CD4-positive, alpha-beta T cell treated with Interferon gamma for 1 hour (primary cell): ENCODE measurements at places on chromosomes 3 and 15.

DNA sequence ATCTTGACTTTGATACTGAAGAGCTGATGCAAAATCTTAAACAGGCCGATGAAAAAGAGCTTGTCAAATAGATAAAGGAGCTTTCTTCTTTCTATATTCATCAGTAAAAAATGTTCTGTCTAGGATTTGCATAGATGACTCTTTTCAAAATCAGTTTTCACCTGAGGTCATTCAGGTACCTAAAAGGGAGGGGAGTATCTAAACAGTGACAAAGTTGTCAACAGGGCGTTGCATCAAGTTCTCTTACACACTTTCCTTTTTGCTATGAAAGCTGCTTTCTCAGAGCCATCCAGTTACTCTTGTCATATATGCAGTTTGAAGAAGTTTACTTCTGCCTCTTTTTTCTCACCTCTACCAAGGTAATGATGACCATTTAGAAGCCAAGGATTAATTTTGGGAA, 60.0 kb downstream of the AKAP13 start:
- no peak for DNase-seq

GRCh38 chr15:40355976-40356585, 1.9 kb upstream of the DISP2 start:
- DNase-seq: no peak

DNA sequence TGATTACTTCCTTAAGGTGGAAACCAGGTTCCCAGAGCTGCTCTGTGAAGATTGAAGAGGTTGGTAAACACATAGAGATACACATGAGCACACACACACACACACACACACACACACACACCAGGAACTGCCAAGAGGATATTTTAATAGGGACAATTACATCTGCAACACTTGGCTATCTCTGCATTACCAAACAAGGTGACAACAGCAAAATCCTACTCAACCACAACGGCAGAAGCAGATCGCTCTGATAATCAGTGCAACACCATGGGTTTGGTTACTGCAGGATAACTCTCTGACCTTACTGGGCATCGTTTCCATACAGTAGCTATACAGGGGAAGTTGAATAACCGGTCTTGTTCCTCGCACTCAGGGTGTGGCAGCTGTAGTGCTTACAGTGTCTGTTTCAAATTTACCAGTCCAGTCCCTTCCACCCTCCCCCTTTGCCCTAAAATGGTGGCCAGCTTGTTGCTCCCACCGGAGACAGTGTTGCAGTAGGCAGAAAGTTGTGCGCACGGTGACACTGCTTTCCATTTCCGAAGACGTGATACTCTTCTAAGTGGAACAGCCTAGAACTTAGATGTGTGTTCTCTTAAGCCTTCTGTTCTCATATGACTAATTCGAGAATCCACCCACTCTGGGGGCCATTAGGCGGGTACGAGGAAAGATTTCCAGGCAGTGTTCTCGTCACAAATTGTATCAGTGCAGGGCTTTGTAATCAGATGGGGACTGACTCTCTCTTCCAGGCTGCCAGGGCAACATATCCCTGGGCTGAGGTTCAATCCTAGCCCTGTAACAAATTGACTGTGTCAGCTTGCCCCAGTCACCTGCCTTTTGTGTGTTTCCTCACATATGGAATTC, 176.2 kb downstream of the P3H2 start:
- DNase-seq: no peak

DNA sequence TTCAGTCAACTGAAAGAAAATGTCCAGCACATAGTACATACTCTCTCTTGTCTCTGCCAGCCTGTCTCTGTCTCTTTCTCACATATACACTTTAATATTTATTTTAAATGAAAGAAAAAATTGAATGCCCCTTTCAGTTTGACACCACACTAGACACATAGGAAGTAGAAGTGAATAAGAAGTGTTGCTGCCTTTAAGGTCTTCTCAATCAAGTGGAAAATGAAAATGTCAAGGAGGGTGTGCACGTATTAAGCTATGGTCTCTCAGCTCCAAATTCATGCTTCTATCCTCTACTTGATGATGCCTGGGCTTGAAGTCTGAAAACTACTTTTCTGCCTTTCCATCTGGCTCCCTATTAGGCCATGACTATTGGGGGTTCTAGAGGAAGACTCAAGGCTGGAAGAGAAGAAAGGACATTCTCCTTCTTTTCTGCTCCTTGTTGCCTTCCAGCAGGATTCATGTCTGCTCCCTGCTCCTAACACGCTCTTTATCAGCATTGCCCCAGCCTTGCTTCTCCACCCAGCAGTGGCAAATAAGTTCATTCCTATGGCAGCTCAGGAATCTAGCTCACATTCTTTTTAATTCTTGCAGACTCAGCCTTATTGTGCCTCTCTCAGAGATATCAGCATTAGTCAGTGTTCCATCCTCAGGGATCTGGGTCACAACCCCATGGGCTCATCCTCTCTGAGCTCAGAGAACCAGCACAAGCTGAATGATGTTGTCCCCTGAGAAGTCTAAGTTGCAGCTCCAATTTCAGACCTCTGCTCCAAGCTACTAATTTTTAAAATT, 609.1 kb upstream of the GRM7 start:
- no peak for DNase-seq

- DNase-seq: no peak
Measured at GRCh38 chr3:119400466-119400865, 62.9 kb downstream of the TMEM39A start.

- no peak for DNase-seq
Measured at GRCh38 chr3:44896440-44896839, 22.0 kb downstream of the TGM4 start.

- no peak for DNase-seq
Measured at GRCh38 chr3:190697901-190698300, 164.6 kb downstream of the GMNC start.

DNA sequence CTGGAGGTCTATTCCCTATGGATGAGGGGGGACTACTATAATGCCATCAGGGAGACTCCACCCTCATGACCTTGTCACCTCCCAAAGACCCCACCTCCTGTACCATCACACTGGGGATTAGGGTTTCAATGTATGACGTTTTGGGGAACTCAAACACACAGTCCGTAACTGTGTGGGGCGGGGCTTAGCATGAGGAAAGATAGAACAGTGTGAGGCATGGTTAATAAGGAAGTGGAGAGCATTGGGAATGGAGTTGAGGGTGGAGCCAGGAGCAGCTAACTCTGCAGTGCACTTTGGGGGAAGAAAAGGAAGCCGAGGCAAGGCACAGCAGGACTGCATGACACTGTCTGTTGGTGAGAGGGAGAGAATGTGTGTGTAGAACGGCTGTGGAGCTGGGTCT, 90.9 kb upstream of the AGBL1 start:
- no peak for DNase-seq

GRCh38 chr3:57822686-57823085, 66.6 kb downstream of the SLMAP start:
- DNase-seq: no peak

- no peak for DNase-seq
Measured at GRCh38 chr15:78879517-78880241, 7.0 kb downstream of the MORF4L1 start.

DNA sequence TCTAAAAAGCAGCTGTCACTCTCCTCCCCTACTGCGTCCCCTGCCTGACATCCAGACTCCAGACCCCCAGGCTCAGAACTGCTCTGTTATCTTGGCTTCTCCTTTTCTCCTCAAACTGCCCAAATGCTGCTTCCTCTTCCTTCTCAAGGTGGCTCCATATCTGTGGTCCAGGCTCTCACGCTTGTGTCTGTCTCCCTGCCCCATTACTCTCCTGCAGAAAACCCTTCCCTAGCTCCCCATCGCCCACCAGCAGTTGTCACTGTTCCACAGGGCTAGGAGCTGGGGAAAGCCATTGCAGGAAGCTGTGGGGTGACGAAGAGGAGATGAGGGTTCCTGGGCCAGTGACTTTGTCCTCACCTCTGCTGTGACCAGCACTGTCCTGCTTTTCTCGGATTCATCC, 30.7 kb upstream of the CGNL1 start:
- DNase-seq: no peak

- peak; percentile 34 for DNase-seq
Measured at GRCh38 chr15:45179221-45179985, 8.4 kb downstream of the SHF start.

DNA sequence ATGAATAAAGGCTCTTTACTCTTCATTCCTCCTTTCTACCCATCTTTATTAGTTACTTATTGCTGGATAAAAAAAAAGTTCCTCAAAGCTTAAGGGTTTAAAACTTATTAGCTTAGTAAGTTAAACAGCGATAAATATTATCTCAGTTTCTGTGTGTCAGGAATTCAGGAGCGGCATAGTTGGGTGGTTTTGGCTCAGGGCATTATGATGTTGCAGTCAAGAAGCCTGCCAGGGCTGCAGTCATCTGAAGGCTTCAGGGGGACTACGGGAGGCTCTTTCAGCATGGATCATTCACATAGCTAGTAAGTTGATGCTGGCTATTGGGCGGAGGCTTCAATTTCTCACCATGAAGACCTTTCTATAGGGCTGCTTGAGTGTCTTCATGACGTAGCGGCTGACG, 1.9 kb upstream of the DLG1 start:
- no peak for DNase-seq

DNA sequence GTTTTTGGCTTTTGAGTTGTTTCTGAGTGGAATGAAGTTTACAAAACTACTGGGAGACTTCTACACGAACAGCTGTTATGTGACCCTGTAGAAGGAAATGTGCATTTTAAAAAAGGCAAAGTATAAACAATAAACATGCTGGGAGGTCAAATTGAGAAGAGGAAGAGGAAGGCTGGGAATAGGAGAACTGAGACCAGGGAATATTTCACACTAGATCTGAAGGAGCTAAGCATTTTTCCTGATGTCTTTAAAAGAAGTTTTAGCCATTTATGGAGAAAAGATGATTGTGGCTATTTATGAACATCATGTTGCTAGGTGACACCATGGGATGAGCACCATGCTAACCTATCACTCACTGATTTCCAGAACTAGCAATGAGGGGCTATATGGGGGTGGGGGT, 76.3 kb upstream of the FAM98B start:
- DNase-seq: no peak

GRCh38 chr3:195105841-195106417, 165.0 kb downstream of the XXYLT1 start:
- no peak for DNase-seq
